ENCODE measurements at places on chromosomes 6 and 20.

DNA sequence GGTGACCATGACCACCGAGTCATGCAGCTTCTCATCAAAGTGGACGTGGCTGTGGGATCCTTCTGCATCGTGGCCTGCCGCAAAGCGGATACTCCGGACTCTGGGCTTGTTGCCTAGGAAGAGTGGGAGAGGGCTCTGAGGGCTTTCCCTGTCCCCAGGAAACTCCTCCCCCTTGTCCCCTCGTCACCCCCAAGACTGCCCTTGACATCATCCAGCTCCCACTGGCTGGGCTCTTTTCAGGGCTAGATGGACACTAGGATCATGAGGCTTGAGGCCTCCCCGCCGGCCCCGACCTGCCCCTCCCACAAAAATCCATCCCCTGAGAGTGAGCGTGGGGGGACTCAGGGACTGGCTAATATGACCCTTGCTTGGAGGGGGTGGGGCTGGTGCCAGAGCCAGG lies 9.0 kb downstream of the ADISSP start:
- DNase-seq, result no peak

DNA sequence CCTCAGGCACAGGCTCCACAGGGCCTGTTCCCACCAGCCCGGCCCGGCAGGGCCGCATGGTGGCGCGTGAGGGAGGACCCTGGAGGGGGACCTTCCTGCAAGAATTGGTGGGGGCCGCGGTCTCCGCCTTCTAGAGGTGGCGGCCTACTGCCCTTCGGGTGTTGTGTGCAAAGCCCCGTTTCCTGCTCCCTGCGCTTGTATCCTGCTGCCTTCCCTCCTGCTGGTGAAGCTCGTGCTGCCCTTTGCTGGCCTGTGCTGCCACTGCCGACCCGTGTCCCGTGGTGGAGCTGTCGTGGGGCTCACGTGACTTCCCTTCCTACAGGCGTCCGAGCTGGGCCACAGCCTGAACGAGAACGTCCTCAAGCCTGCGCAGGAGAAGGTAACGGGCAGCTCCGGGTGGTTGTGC lies 8.4 kb upstream of the COL20A1 start:
- no peak for DNase-seq

DNA sequence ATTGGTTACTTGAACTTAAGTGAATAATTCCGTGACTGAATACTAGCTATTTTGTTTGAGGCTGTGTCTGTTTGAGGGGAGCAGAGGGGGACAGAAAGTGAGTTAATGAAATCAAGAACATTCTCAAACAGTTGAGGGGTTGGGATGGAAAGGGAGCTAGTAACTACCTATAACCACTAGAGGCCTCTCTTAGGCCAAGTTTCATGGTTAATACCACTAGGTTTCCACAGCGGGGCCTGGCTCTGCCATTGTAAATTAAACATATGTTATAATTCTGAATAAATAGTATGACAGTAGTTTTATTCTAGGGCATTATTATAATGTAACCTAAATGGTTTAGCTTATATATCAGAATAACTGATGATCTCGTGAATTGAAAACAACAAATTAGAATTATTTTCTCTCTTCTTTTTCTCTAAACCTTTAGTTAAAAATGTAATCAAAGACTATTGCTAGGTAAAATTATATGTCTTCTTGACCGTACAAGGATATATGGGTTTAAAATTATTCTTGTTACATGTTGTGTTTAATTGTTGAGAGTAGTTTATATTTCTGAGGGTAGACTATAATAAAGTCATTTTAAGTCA lies 108.1 kb downstream of the BCKDHB start:
- peak; percentile 75 for DNase-seq

DNA sequence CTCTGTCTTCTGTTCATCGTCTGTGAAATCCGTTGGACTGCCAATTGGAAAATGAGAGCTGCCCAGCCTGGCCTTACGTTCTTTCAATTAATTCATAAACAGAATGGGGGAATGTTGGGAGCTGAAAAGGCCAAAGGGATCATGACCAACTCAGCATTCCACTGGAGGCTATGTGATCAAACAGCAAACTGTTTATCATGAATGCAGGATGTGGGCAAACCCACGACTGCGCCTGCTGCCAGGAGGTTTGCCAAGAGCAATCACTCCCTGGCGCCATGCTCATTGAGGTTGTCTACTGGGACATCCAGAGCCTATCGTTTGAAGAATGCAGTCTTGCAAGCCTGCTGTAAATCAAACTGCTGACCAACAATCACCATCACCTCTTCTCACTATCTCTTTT lies 9.3 kb upstream of the FKBP1A start:
- DNase-seq, result peak; percentile 38

- no peak for DNase-seq
Observed at GRCh38 chr20:32960849-32961731, 43.1 kb downstream of the SUN5 start.

- DNase-seq, result no peak
Observed at GRCh38 chr6:36605560-36606391, 11.6 kb downstream of the SRSF3 start.

DNA sequence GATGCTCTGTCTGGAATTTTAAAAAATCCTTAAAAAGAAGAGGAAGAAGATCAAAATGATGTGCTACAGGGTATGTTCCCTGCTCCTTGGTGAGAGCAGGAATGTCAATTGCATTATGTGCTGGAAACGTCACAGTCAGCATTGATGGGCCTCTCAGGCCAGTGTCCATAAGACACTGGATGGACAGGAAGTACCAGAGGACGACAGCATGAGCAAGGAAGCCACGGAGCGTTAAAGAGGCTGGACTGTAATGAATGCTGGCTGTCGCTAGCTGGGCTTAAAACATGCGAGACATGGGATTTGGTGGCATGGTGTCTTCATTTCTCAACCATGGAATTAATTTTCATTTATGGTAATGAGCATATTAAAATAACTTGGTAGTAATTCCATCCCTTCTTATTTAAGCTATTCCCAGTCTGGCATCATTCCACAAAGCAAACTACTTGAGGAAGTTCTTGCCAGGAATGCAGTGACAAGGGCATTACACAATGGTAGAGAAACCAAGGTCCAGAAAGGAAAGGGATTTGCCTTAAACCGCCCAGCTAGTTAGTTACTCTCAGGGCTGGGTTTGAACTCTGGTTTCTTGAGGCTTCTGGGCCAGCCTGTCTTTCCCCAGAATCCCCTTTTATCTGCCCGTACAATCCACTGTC lies 166.6 kb upstream of the SOX4 start:
- DNase-seq, result peak; percentile 36

- no peak for DNase-seq
Observed at GRCh38 chr6:128238225-128238624, 282.2 kb downstream of the PTPRK start.

- no peak for DNase-seq
Observed at GRCh38 chr6:148925701-148926100, 178.9 kb downstream of the UST start.

GRCh38 chr6:14191761-14192160 lies 74.2 kb downstream of the CD83 start:
- no peak for DNase-seq

DNA sequence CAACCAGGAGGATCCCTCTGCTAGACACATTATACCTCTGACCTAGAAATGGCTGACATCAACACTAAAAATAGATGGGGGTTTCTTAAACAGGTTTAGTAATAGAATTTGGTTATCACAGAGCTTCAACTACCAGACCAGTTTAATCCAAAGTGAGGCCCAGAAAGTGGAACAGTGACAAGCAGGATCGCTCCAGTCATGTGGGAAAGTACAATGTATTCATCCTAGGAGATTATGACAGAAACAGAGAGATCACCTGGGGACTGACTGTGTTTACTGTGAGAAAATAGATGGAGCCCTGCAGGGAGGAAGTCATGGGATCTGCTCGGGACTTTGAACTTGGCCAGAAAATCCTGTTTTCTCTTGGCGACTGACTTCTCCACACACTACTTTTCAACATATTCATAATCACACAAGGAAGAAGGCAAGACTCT lies 238.7 kb upstream of the SOX4 start:
- no peak for DNase-seq

- DNase-seq, result no peak
Observed at GRCh38 chr6:3392930-3393835, 63.7 kb downstream of the SLC22A23 start.

DNA sequence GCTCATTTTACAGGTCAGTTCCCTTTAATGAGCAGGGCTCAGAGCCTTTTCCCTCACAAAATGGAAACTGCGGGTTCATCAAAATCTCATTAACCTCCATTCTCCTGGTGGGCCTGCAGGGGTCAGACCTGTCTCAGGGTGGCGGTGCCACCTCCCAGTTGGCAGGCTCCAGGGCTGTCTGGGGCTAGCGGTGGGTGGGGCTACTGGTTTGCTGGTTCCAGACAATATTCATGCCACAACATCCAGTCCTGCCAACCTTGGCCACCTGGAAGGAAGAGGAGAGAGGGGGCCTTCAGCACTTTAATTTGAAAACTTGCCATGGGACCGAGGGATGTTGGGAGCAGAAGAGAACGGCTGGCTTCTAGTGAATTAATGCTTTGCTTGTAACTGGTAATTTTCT lies 41.9 kb upstream of the CTNNBL1 start:
- DNase-seq, result peak; percentile 8

DNA sequence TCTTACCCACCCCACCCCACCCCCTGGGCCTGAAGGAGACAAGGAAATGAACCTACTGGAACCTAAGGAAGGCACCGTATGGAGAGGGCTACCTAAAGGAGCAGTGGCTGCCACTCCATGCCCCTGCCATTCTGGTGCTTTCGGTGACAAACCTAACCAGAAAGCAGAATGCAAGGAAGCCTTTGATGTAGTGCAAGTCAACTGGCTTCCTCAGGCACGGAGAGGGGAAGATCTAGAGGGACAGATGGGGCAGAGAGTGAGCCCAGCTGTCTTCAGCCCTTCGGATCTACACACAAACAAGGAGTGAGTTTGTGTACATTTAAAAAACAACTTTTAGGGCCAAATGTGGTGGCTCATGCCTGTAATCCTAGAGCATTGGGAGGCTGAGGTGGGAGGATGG lies 39.5 kb downstream of the PPP1R16B start:
- no peak for DNase-seq

DNA sequence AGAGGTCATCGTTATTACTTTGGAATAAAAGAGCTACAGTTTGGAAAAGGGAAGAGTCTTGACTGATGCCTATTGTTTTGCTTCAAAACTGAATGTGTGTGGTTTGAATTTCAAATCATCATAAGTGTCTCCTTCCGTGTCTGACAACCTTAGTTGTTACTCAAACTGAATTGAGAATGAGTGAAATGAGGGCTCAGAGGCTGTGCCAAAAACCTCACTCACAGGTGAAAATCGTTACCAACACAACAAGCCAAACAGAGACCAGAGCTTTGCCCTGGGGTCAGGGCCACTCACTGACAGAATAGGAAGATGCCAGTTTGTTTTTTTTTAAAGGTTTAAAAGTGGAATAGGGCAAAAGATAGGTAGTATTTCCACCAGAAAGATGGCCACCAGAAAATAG lies 15.2 kb upstream of the SIRT5 start:
- no peak for DNase-seq

DNA sequence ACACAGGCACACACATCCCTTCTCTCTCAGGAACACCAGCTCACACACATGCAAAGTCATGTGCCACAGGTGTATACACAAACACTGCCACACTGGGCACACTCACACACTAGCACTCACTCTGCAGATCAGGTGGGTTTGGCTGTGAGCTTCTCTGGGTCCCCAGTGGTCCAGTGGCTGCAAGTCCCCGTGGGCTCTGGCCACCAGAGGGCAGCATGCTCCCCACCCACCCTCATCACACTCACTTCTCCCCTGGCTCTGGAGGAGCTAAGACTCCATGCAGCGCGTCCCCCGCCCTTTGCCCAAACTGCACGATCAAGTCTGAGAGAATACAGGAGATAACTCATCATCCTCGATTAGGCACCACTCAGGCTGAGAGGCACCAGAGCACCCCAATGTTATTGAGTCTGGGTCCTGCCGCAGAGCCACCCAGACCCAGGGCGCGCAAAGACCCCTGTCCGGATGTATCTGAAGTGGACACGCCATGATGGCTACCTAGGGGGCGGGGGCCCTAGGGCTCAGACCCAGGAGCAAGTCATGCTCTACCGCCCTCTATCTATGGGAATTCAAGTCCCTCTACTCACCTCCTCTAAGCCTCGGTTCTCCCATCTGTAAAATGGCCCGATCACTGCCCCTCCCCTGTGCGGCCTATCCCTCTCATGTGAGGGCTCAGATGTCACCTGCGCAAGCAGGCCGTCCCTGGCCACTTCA lies 90.5 kb downstream of the GRM4 start:
- DNase-seq, result peak; percentile 51

- peak; percentile 67 for DNase-seq
Observed at GRCh38 chr6:142694054-142694453, 250.9 kb downstream of the HIVEP2 start.

DNA sequence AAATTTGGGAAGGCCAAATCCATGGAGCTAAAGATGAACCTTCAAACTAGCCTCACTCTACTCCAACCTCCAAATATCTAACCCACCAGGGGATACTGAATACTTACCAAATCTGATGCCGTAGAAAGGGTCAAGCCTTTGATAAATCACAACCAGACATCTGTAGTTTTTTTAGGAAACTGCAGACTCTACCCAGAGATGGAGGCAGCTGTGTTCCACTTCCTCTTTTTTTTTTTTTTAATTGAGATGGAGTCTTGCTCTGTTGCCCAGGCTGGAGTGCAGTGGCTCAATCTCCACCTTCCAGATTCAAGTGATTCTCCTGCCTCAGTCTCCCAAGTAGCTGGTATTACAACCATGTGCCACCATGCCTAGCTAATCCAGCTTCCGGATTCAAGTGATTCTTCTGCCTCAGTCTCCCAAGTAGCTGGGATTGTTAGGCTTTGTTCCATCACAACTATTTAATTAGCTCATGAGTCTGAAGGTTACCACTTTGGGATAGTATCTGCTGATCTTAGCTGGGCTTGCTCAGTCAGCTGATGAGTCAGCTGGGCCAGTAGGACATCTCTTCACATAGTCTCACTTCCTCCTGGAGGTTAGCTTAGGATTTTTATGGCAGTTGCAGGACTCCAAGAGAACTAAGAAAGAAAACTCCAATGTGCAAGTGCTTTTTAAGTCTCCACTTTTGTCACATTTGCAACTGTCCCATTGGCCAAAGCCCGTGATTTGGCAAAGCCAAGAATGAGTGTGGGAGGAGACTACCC lies 13.3 kb downstream of the FRK start:
- DNase-seq, result no peak

- DNase-seq, result peak; percentile 99
Observed at GRCh38 chr6:57267586-57268293, 45.6 kb upstream of the RAB23 start.

DNA sequence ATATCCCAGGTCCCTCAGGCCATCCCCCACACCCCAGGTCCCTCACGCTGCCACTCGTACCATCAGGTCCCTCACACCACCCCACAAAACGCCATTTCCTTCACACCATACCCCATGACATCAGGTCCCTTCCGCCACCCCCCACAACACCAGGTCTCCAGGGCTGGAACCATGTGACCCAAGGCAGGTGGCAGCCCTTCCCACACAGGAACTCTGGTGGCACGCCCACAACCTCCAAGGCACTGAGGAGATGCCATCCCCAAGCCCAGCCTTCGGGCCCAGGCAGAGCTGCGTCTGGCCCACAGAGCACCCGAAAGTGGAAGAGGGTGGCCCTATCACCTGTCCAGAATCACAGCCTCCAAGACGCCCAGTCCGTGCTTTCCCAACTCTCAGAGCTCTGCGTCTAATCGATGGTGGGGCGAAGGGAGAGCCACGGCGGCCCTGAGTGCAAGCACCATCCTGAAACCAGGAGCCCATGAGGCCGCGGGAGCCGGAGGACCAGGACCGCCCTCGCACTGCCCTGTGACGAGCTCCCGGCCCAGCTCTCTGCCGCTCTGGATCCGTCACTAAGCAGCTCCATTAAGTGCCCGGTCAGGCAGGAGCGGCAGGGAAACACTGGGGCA lies 12.7 kb downstream of the TAF4 start:
- DNase-seq, result no peak

- peak; percentile 70 for DNase-seq
Observed at GRCh38 chr6:75230484-75231325, 12.9 kb downstream of the COX7A2 start.

GRCh38 chr6:72946774-72947173 lies 278.5 kb downstream of the KHDC1L start:
- peak; percentile 83 for DNase-seq
